ENCODE measurements at places on chromosomes 11 and 22. TPM values are rescaled to one million over a fixed set of nuclear protein-coding genes. Genes with fewer than 3 reads are reported as not detected.

GRCh38 chr11:82854242-82854641, 46.0 kb downstream of the PRCP start:
- no peak for DNase-seq

Gene RASD2
- 9.5 TPM for total RNA-seq

Gene ANO1
- total RNA-seq, result 6.7 TPM

DNA sequence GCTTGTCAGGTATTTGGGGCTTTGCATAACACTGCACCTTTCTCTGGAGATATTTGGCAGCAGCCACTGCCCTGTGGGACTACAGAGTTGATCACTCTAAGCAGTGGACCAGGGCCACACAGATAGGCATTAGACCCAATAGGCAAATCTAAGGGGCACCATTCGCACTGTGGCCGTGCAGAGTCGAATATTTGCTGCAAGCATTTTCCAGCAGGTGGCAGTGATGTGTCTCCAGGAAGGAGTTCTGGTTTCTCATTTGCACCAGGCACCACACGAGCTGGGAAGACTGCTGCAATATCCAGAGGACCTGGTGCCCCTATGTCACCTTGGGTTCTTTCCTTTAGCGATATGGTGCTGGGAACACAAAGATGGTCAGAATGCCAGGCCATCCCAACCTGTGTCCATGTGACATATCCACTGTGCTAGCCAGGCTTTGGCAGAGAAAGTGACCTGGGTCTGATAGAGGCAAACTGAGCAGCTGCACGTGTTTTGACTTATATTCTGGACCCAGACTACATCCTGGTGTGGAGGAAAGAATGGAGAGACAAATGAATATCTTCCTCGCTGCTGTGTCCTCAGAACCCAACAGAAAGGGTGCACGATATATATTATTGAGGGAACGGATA, 318.7 kb downstream of the BUD13 start:
- DNase-seq, result no peak

Gene TMPRSS5
- total RNA-seq, result 0.38 TPM

- DNase-seq, result no peak
Measured at GRCh38 chr11:19359221-19360000, 118.7 kb upstream of the E2F8 start.

DNA sequence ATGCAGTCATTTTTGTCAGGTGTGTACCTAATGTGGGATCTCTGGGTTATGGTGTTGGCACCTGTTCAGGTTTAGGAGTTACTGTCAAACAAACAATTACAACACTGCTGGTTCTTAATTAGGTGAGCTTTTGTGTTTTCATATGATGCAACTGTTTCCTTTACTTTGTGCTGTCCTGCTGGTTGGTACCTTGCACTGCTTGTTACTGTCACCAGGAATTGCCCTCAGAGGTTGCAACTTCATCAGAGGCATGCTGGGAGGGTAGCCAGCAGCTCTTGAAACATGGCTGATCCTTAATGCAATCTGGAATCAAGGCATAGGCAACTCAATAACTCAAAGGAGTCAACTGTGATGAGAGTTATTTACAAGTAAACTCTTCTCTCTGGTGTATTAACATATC, 400.3 kb downstream of the MIAT start:
- DNase-seq, result no peak

Gene GAB4
- not detected for total RNA-seq

DNA sequence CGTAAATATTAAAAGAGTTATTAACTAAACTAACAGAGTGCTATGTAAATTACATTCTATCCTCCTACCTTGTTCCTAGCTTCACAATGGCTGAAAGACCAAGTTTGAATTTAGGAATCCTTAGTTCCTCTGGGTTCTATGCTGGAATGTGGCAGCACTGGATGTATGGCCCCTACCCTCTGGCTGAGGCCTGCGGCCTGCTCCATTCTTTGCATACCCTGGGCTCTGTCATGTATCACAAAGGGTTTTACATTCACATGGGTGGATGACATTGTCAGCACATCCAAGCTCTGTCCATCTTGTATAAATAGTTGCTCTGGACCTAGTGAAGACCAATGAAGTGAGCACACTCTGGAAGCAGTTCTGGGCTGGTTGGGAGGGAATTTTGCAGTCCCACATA, 54.5 kb downstream of the AASDHPPT start:
- DNase-seq, result no peak

Gene UPK2
- not detected for total RNA-seq

DNA sequence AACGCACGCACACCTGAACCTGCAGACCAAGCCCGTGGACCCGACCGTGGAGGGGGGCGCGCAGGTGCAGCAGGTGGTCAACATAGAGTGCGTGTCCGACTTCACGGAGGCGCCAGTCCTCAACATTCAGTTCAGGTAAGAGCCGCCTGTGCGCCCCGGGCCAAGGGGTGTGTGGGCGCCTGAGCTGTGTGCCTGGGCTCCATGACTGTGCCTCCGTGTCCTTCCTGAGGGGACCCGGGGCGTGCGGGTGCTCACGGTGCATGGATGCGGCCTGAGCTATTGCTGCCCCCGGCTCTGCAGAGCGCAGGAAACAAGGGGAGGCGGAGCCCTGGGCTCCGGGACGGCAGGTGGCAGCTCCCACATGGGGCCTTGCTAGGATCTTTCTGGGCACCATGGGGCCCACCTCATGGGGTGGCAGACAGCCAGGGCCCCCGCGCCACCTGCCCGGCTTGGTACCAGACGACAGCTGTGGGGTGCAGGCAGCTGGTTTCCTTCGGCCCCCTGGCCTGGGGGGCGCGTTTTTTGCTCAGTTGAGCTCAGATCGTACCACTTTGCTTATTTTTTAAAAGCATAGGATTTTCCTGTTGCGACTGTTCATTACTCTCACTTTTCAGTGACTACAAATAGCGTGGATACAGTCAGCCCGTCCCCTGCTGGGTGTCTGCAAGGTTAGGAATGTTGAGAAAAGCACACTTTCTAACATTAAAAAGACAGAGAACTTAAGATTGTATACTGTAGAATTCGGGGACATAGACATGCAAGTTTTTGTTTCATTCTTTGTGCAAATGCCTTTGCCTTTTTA, 28.3 kb downstream of the MUC6 start:
- no peak for DNase-seq

GRCh38 chr11:22415476-22415875, 77.3 kb downstream of the SLC17A6 start:
- DNase-seq, result no peak

DNA sequence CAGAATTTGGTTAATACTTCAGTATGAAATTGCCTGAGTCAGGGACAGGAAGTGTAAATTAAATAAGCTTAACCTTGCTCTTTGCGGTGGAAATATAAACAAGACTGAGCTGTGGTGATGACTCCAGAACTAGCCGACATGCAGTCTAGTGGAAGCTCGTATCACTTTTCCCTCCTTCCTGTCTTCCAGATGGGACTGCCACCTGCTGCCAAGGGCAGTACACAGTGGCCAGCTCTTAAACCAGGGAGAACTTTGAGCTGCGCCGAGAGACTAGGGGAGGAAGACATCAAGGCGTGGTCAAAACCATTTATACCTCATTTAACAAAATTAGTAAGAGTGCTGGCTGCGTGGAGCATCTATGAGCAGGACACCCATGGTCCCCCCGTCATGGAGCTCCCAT, 31.3 kb upstream of the CTTN start:
- DNase-seq, result no peak

GRCh38 chr22:42376711-42377554, 55.3 kb downstream of the NFAM1 start:
- DNase-seq, result peak; percentile 90

- DNase-seq, result peak; percentile 7
Measured at GRCh38 chr22:40547729-40548143, 88.8 kb downstream of the MRTFA start.

DNA sequence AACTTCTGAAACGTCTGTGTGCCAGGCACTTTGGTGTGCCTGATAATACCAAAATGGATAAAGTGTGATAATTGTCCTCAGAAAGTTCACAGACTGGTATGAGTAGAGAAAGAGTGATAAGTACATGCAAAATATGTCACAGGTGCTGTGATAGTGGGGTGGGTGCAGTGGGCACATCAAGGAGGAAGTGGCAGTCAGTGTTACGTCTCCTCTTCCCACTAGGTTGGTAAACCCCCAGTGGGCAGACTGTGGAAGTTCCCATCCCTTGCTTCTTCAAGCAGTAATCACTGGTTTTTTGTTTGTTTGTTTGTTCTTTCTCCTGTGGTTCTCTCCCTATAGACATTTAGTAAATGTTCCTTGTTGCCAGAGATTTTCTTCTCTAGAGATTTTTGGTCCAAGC, 5.4 kb downstream of the RNF121 start:
- no peak for DNase-seq

Gene OVCH2
- not detected for total RNA-seq

- DNase-seq, result peak; percentile 95
Measured at GRCh38 chr11:9760193-9760575, 96.3 kb downstream of the SWAP70 start.

- no peak for DNase-seq
Measured at GRCh38 chr11:57135020-57135751, 46.6 kb upstream of the LRRC55 start.

DNA sequence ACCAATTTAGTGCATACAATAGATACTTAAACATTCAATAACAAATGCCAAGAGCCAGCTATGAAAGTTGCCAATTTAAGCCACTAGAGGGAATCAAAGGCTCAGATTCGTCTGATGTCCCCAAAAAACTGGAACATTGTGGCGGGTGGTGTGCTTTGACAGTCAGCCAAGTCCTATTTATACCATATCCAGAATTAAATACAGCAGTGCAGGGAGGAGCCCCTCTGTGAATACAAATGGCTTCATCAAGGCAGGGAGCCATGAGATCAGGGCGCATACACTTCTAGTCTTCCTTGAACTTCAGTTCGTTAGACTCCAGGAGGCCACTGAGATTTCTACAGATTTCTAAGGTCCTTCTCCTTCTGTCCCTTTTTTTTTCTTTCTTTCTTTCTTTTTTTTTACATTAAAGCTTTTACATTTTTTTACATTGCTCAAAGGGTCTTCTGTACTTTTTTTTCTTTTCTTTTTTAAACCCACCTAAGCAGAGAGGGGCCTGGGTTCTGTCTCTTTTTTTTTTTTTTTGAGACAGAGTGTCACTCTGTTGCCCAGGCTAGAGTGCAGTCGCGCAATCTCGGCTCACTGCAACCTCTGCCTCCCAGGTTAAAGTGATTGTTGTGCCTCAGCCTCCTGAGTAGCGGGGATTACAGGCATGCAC, 41.5 kb upstream of the HSPA8 start:
- DNase-seq, result peak; percentile 65

- no peak for DNase-seq
Measured at GRCh38 chr11:27280140-27280539, 82.9 kb downstream of the CCDC34 start.

DNA sequence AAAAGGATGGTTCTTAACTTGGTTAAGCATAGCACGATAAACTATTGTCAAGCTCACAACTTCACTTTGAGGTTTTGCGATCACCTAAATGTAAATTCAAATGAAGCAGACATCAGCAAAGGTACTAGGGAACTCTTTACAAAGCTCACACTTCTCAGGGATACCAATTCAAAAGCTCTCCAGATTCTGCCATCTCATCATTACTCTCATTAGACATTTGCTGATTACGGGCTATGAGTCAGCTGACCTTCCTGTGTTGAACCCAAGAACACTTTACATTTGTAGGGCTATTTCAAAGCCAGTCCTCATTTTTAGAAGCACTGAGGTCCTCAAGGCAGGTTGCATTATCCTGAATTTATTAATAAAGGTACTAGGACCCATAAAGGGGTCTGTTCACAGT, 28.4 kb upstream of the IZUMO1R start:
- no peak for DNase-seq

Gene NLRP14
- not detected for total RNA-seq

Gene OR6A2
- total RNA-seq, result not detected

Gene RELT
- 2.3 TPM for total RNA-seq

- DNase-seq, result no peak
Measured at GRCh38 chr22:21108379-21109115, 62.8 kb downstream of the LRRC74B start.

DNA sequence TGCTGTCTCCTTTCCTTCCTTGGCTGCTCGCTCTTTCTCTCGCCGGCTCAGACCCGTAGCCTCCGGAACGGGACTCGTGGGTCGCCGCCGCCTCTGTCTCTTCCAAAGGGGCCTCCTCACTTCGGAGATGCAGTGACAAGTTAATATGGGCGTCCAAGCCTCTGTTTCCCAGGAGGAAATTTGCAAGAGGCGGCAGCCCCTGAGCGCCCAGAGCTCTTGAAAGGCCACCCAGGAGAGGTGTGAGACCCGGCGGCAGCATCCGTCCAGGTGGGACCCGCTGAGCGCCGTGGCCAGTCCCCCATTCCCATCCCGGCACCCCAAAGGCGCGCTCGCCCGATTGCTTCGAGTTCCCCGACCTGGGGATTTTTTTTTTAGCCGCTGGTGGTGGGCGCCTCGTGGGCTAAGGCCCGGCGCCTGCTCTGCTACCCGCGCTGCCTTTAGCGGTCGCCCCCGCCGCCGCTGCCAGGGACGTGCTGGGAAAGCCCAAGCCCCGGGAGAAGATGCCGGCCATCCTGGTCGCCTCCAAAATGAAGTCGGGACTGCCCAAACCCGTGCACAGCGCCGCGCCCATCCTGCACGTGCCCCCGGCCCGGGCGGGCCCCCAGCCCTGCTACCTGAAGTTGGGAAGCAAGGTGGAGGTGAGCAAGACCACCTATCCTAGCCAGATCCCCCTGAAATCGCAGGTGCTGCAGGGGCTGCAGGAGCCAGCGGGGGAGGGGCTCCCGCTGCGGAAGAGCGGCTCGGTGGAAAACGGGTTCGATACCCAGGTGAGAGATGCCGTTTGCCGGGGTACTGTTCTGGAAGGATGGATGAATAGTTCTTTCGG, 772 bp downstream of the NAV2 start:
- no peak for DNase-seq

DNA sequence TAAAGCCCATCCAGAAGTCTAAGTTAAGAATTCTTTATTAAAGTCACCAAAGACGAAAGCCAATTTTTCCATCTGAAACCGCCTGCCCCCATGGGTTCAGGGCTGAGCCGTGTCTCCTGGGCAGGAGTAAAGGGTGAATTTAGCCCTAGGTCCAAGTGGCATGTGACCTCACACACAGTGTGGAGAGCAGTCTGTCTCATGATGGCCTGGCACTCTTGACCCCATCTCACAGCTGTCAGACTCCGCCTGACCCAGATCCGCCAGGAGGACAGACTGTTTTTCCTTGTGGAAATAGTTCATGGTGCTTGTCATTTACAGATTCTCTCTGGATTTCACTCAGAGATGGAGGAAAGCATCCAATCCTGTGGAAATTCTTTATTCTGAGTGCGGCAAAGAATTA, 109.7 kb downstream of the GALNT18 start:
- no peak for DNase-seq

Gene ROBO4
- 27.6 TPM for total RNA-seq

GRCh38 chr11:124176925-124177715, 6.0 kb upstream of the OR10D3 start:
- no peak for DNase-seq
